IMR-90 (cell line): ENCODE measurements at places on chromosomes 2 and 18.

GRCh38 chr2:41694536-41695049, 353.2 kb upstream of the PKDCC start:
- DNase-seq, result no peak

GRCh38 chr2:797556-797955, 120.3 kb upstream of the TMEM18 start:
- DNase-seq, result no peak

GRCh38 chr18:22489704-22490103, 72.0 kb upstream of the CTAGE1 start:
- DNase-seq, result peak; percentile 46

DNA sequence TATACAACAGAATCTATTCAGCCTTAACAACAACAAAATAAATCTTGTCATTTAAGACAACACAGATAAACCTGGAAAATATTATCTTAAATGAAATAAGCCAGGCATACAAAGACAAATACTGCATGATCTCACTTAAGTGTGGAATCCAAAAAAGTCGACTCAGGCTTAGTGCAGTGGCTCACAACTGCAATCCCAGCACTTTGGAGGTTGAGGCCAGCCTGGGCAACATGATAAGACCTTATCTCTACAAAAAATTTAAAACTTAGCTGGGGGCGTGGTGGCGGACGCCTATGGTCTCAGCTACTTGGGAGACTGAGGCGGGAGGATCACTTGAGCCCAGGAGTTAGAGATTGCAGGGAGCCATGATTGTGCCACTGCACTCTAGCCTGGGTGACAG, 75.2 kb upstream of the RNU4ATAC start:
- no peak for DNase-seq

GRCh38 chr18:65221736-65222135, 529.1 kb upstream of the CDH7 start:
- no peak for DNase-seq

DNA sequence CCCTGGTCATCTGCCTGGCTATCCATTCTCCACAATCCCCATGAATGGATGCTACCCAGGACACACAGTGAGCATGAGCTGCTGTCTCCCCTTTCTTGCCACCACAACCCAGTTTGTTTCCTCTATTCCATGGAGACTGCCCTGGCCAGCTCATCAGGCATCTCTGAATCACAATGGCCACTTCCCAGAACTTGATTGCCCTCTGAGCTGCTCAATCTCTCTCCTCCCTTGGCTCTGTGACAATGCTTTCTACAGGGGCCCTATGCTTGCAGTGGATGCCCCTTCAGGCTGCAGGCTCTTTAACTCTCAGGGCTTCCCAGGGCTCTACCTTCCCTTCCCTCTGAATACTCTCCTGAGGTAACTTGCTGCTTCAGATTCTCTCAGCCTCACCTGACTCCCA, 14.4 kb upstream of the SLC4A5 start:
- peak; percentile 8 for DNase-seq

GRCh38 chr2:71908798-71909197, 238.9 kb downstream of the CYP26B1 start:
- no peak for DNase-seq

DNA sequence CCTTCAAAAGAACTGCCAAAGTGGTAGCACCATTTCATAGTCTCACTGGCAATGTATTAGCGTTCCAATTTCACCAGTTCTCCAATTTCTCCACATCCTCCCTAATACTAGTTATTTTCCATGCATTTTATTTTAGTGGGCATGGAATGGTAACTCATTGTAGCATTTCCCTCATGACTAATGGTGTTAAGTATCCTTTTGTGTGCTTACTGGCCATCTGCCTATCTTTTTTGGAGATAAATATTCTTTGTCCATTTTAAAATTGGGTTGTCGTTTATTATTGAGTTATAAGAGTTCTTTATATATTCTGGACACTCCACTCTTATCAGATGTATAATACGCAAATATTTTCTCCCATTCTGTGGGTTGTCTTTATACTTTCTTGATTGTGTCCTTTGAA, 107.1 kb downstream of the THADA start:
- DNase-seq, result no peak

DNA sequence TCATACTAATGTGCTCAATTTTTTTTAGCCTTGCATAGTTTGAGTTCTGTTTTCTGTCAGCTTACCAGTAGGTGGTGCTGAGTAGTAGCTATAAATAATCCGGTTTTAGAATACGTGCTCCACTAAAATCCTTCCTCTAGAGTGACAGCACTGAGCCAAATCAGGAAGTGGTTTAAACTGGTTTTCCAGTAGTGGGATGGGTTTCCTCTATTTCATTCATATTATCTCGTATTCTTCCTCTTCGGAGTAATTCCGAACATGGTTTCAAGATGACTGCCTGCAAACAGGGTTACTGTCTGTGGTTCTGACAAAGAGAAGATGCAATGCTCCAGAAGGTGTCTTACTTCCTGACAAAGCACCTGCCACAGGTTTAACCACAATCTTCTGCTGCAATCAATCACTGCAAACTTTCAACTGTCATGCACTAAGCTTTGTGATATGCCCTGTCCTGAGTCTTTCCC, 496.9 kb upstream of the VRK2 start:
- no peak for DNase-seq

DNA sequence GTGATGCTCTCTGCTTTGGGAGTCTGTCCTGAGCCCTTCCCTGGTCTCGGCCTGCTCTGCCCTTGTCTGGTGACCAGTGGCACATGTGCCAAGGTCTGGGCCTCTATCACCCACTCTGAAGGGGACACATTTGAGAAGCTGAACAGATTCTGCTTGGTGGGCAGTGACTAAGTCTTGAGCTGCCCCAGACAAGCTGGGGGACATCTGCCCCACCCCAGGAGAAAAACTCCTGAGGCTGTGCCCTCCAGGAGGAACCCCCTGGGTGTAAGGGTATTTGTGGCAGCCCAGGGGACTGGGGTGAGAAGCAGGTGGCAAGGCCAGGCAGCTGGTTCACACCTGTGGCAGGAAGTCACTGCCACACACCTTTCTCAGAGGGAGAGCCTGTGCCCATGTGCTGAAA, 342.1 kb downstream of the DYSF start:
- DNase-seq, result no peak

GRCh38 chr18:25089470-25089869, 262.5 kb downstream of the ZNF521 start:
- DNase-seq, result no peak

DNA sequence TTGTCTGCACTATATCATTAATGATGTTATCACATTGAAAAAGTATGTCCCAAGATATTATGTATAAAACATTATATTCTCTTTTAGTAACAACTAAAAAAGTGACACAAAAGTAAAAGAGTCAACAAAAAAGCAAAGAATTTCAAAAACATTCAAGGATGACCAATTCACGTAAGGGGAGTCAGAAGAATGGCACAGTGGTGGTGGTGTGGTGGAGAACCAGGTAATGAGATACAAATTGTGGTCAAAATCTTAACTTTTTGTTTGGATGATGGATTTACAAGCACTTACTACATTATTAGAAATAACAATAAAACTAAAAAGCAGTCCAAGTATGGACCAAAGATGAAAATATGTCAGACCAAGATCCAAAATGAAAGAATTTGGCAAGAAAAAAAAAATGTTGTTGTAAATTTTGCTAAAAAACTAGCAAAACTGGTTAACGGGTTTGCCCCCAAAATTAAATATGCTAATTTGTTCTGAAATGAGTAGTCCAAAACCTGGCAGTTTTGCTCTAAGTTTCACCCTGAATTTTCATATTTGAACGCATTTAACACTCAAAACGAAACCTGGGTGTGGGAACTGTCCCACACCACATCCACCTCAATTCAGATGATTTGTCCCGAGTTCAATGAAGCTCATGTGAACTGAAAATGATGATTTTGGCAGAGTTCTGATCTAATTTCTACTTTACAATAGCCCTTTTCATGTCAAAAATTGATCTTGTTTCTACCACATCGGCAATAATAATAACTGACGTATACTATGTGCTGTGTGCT, 135.8 kb downstream of the IKZF2 start:
- DNase-seq, result no peak

DNA sequence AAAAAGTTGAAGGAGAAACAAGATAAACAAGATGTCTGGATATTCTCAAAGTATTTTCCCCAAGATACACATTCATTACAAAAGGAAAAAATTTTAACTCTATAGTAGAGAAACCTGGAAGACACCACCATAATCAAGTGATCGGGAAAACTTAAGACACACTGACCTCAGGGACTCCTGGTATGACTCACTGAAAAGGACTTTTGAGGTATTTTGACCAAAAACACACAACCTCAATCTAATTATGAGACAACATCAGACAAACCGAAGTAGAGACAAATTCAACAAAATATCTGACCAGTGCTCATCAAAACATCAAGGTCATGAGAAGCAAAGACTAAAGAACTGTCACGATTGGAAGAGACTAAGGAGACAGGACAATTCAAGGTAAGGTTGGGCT, 34.7 kb downstream of the LPIN2 start:
- no peak for DNase-seq

GRCh38 chr18:58109256-58109655, 65.2 kb downstream of the NEDD4L start:
- no peak for DNase-seq

DNA sequence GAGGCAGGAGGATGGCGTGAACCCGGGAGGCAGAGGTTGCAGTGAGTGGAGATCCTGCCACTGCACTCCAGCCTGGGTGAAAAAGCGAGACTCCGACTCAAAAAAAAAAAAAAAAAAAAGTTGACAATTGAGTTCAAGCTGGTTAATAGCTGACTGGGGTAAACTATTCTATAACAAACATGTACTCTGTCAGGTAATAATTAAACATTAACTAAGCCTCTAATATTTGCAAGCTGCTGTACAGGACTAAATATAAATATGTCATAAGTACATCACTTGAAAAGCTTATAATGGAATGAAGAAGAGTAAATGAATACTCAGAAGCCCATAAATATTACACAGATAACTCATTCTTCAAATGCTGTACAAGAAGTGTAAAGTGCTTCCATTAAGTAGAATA, 190.4 kb upstream of the CRIM1 start:
- no peak for DNase-seq

DNA sequence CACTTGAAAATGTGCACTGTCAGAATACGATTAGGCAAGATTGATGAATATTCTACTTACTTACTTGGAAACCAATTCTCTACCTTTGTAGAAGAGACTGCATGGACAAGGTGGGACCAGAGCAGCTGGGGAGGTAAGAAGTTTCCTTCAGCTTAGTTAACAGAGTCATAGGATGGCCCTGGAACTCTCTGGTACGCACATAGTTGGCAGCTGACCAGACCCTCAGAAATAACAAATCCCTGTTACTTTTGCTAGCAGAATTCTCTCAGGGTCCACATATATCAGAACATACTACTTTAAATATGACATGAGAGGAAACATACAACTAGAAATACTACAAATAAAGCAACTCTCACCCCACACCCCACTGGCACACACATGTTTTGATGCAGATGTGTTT, 24.8 kb upstream of the STAT1 start:
- DNase-seq, result peak; percentile 44

GRCh38 chr2:190891372-190891771, 10.8 kb downstream of the GLS start:
- DNase-seq, result no peak

GRCh38 chr2:223464071-223464470, 138.1 kb downstream of the SCG2 start:
- peak; percentile 24 for DNase-seq

DNA sequence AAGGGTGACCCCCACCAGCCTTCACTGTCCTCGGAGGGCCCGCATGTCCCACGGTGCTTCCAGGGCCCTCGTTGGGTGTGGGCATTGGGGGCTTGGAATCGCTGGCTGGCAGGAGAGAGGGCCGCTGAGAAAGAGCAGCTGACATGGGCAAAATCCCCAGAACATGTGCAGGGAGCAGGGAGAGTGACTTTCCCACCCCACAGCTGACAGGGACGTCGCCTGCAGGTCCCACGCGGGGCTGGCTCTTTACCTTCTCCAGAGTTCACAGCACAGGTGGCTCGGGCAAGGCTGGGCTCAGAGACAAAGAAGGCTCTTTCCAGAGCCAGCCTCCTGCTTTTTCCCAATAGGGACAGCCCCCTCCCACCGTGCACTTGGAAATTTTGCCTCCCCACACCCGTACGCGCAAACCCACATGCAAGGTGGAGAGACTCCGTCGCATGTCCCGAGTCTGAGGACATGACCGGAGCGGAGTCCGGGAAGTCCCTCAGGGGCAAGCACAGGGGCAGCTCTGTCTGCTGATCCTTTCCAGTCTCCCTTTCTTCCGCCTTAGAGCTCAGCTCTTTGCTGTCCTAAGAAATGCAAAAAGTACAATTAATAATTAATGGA, 370.2 kb upstream of the MYT1L start:
- DNase-seq, result no peak

GRCh38 chr2:190159453-190159852, 96.9 kb upstream of the MSTN start:
- DNase-seq, result peak; percentile 58

GRCh38 chr18:36501100-36501499, 203.6 kb downstream of the FHOD3 start:
- DNase-seq, result no peak
